ENCODE measurements at places on chromosomes 13 and 19.

DNA sequence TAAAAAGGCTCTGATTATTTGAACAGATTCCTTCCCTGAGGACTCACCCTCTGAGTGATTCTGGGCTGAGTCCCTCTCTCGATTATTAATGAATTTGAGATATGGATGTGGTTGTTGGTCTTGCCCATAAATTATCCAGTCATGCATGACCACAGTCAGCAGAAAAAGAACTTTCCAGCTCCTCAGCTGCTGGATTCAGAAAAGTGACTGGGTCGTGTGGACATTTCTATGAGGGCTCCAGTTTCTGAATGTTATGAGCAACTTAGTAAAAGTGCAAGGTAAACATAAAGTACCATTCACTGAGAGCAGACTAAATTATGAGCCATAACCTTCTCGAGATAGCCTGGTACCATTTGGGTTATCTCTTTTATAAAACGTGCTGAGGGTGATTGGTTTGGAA lies 100.1 kb upstream of the CLDN10 start:
- DNase-seq, result no peak

DNA sequence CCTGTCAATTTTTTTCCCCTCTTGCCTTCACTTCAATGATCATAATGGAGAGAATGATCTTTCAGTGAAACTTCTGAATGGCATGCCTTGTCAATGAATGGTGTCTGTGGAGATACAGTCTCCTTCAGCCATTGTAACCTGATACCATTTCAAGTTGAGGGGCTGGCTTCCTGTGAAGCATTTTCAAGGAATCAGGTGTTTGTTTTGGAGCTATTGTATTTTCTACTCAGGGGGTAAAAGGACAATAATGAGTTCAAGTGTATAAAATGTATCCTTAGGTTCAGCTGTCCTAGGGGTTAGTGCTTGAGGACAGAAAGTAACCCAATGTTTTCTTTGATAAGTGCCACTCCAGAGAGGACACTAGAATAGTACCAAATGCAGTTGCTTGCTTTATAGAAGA lies 23.8 kb upstream of the CBY2 start:
- no peak for DNase-seq

- no peak for DNase-seq
Observed at GRCh38 chr13:107203146-107203847, 635.4 kb upstream of the ARGLU1 start.

DNA sequence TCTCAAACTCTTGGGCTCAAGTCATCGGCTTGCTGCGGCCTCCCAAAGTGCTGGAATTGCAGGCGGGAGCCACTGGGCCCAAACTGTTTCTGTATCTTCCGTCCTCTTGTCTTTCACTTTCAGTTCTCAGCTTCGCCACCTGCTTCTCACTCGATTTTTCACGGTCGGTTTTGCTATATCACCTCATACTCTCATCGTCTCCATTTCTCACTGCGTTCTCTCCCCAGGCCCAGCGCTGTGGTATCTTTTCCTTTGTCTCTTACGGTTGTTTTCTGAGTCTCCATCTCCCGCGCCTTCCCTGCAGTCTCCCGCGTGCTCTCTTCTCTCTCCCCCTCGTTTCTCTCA lies 14.9 kb downstream of the SSC5D start:
- DNase-seq, result no peak

DNA sequence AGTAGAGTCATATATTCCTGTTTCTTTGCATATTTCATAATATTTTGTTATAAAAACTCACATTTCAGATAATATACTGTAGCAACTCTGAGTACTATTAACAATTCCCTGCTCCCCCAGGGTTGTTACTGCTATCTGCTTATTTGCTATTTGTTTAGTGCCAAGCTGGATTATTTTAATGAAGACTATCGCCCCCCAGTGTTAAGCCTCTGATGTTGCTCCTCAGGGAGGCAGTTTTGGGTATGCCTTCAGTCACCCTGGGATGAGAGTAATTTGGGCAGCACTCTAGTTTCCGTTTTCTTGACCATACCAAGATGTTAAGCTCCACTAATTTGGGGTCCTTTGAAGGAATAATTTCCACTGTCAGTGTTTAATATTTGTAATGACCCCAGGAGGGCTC lies 46.0 kb downstream of the MICU2 start:
- DNase-seq, result no peak

GRCh38 chr19:3551792-3552095 lies 5.6 kb downstream of the MFSD12 start:
- DNase-seq, result no peak

- no peak for DNase-seq
Observed at GRCh38 chr19:15279326-15279904, 47.2 kb upstream of the EPHX3 start.

DNA sequence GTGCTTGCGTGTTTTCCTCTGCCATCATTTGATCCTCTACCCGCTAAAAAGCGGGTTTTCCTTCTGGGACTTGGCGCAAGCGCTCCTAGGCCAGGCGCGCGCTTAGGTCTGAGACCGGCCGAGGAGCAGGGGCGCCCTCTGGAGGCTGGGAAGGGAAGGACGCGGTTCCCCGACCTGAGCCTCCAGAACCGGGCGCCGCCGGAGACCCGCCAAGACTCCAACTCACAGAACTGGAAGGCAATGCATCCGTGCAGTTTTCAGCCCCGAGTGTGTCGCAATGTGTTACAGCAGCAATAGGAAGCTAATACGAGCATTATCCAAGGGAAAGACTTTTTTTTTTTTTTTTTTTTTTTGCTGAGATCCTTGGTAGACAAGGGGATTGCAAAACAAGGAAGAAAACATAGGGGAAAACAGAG lies 190.9 kb downstream of the COL4A1 start:
- no peak for DNase-seq

DNA sequence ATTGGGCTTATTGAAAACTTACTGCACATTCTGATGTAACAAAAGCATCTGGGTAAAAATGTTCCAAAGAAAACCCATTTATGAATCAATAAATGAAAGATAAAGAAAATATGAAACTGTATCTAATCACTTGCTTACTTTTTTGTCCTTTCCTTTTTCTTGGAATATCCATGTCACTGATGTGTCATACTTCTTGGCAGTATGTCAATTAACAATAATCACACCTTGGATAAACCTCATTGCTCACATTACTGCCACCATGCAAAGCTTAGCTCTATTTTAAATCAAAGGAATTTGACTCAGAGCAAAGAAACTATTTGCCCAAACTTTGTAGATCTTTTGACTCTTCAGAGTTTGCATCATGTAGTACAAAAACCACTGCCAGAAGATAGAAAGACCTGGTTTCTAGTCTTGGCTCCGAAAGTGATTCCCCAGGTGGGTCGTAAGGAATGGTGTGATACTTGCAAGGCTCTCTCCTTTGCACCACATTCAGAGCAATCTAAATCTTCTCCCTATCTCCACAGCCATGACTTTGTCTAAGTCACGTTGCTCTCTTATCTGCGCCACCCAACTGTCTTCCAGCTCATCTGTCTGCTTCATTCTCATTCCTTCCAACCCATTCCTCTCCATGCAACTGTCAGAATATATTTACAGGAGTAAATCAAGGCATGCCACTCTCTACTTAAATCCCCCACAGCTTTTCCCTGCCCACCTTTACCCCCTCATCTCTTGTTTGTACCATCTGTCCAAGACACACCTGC lies 311.9 kb downstream of the COG6 start:
- DNase-seq, result no peak

DNA sequence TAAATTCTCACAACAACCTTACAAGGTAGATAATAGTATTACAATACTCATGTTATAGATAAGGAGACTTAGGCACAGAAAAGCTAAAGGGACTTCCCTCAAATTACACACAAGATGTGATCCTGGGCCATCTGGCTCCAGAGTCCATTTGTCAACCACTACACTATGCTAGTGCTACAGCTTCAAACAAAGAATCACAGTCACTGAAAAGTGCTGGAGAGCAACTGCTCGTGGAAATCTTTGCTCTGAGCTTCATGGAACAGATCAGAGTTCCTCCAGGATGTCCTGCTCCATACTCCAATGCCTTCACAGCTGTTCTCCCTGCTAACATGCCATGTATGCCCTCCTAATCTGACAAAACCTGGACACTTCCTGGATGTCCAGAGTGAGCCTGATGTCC lies 271.2 kb downstream of the ENOX1 start:
- DNase-seq, result no peak

DNA sequence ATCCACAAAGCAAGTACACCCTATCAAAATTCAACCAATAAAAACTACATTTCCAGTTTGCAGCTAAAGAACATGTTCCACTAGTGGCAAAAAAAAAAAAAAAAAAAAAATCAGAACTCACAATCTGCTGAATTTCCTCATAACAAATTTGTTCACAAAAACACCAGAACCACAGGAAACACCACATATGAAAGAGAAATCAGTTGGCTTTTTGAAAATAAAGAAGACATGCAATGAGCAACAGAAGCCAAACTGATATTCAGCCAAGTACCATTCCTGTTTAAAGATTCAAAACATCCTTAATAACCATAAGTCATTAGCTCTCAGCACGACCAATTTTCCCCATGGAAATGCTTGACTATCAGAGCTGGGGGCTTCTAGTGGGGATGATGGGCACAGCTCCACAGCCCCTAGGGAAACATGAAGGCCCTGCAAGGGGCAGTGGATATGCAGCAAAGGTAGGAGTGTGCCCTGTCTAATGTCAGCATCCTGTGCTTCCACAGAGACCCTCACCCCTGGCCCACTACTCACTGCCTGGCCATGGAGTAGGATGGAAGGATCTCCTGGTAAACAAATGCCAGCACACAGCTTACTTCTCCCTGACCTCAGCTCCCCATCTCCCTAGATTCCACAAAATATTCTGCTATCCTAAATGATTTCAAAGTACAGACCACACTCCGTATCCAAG lies 74.0 kb upstream of the DOCK9 start:
- DNase-seq, result no peak

- no peak for DNase-seq
Observed at GRCh38 chr19:58040751-58041525, 7.1 kb downstream of the ZSCAN1 start.

DNA sequence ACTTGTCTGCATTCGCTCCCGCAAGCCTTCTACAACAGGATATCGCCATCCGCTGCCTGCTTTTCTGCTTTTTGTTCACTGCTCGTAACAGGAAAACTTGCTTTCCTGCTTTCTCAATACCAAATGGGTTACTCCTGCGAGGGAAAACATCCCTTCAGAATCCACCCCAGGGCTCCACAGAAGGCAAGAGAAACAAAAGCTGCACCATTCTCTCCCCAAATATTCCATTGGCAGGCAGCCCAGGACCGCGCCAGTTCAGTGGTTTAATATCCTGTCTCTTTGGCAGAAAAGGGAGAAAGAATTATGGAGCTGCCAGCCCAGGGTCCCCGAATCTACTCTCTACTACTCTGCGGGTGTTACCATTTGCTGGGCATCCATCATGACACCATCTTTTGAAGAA lies 84.7 kb upstream of the DOCK9 start:
- DNase-seq, result no peak

GRCh38 chr19:16389848-16390247 lies 65.2 kb downstream of the KLF2 start:
- no peak for DNase-seq

DNA sequence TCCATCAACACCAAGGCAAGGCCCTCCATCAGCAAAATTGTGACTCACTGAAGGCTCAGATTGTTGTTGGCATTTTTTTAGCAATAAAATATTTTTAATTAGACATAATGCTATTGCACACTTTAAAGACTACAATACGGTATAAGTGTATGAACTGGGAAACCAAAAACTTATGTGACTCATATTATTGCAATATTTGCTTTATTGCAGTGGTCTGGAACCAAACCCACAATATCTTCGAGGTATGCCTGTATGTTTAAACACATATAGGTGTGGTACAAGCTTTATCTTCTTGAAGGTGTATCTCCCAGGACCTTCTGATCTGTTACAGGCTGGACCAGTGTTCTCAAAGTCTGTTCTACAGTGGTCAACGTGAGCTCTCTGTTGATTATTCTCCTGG lies 142.3 kb upstream of the FNDC3A start:
- no peak for DNase-seq

All from stimulated activated CD4-positive, alpha-beta T cell treated with anti-CD3 and anti-CD28 coated beads, Interleukin-12 subunit alpha, Interleukin-12 subunit beta, amount 100 ng/mL, for 24 hours (primary cell).